ENCODE measurements at places on chromosomes 2 and 18.
A peak's percentile ranks its signal among the peaks of the same experiment; 100 is the strongest.

- DNase-seq, result no peak
Observed at GRCh38 chr2:16386431-16386830, 279.2 kb downstream of the CYRIA start.

GRCh38 chr2:37325625-37326071 is 1.0 kb upstream of the PRKD3 start:
- no peak for DNase-seq

GRCh38 chr18:39326772-39327171 is 1761.2 kb upstream of the CELF4 start:
- DNase-seq, result no peak

- DNase-seq, result no peak
Observed at GRCh38 chr18:59453468-59453961, 94.5 kb upstream of the LMAN1 start.

DNA sequence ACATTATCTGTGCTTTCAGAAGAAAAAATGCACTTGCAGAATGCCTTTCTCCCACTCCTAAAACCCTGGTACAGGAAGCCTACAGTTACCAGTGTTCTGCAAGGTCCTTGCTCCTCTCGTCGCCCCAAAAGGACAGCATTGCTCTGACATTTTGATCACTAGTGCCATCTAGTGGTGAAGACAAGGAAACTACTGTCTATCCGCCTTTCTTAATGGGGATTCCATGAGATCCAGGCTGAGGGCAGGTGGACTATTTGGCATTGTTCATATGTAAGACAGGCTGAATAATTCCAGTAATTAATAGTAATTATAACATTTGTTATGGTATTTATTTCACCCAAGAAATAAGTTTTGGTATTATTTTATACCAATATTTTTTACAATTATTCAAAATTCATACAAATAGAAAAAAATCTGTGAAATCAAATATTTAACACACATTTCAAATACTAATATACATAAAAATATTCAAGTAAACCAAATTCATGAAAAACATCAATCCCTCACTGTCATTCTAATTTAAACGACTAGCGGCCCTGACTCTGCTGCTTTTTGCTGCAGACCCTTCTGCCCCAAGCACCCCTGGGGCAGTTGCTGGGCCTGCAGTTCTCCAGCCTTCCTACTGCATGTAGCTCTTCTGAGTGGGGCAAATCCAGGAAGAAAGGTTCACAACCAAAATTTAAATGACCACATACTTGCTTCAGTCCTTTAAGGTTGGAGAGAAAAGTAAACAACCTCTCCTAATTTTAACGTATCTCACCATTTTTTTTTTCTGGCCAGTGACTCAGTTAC is 19.0 kb downstream of the TPGS2 start:
- peak; percentile 47 for DNase-seq

- DNase-seq, result no peak
Observed at GRCh38 chr2:227996366-227996765, 124.9 kb downstream of the DAW1 start.

DNA sequence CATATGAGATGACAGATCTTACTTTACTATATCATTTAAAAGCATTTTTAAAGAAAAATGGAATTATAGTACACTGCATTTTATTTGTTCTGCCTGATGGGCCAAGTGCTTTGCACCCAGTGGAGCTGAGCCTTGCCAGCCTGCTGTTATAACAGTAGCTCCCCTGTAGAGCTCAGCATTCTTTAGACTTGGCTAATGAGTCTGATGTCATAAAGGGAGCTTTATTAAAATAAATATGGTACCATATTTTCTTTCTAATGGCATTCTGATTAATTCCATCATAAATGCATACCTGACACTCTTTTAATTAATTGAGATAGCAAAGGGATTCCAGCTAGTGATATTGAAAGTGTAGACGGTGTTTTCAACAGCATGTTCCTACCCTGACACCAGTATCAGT is 40.7 kb downstream of the PARD3B start:
- DNase-seq, result no peak

GRCh38 chr2:61707984-61708852 is 145.6 kb downstream of the FAM161A start:
- no peak for DNase-seq

GRCh38 chr2:118833716-118834439 is 13.6 kb downstream of the EN1 start:
- DNase-seq, result no peak

GRCh38 chr18:22844190-22844589 is 88.9 kb upstream of the RBBP8 start:
- DNase-seq, result no peak

Measured in AG09309 (cell line).